ENCODE measurements at places on chromosomes 7 and 10.

GRCh38 chr10:15035385-15036301, 8.1 kb upstream of the OLAH start:
- DNase-seq: no peak

- no peak for DNase-seq
These were observed 35.7 kb upstream of the MTPAP start for GRCh38 chr10:30384701-30385201.

GRCh38 chr7:1509226-1509625, 5.0 kb upstream of the INTS1 start:
- DNase-seq: no peak

DNA sequence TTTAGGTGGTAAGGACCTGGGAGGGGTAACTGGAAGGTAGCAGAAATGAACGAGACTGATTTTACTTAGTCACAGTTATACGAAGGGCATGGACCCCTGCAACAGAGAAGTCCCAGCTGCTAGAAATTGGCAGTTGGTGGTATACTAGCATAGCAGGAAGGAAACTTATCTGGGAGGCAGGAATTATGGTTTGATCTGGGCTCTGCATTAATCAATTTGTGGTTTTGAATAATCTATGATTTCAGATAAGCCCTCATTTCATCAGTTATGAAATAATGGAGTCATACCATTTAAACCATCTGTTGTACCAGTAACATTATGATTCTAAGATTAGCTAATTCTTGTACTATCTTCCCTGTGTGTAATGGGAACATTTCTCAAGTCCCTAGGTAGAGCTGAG, 54.0 kb upstream of the TMEM229A start:
- no peak for DNase-seq

GRCh38 chr7:133164498-133164897, 82.6 kb upstream of the CHCHD3 start:
- DNase-seq: no peak

GRCh38 chr7:46449743-46450142, 528.7 kb upstream of the IGFBP3 start:
- DNase-seq: no peak

DNA sequence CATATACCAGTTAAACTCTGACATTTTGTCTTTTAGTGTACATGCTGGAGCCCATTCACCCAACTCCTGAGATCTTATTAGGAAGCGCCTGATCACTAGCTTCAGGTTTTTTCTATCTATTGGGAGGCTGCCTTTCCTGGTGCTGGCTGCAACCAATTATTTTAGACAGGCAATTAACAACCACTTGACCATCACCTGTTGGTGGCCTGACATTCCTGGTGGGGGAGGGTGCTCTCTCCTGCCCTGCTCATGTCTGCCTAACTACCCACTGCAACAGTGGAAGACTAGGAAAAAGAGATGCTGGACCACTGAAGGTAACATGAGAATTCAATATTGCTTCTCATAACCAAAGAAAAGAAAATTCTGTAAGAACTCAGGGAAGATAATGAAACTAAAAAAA, 190.3 kb upstream of the GRM3 start:
- no peak for DNase-seq

- no peak for DNase-seq
These were observed 20.9 kb downstream of the FAM24A start for GRCh38 chr10:122931088-122931906.

GRCh38 chr7:157016352-157017041, 6.0 kb upstream of the MNX1 start:
- DNase-seq: no peak

DNA sequence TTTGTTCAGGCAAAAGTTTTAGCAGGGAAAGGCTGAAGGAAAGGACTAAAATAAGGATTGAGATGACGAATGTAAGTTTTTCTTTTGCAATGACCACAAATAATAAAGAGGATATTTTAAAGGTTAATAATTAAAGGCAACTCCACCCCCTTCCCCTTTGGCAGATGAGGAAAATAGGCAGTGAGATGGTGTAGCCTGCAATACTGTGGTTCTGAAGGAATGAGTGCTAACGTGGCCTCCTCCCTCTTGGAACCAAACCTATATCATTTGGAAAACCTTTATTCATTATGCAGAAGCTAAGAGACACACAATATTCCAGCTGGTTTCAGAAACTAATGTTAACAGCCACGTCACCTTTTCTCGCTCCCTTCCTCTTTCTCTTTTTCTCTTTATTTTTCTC, 70.9 kb upstream of the COL1A2 start:
- DNase-seq: no peak

- no peak for DNase-seq
These were observed 36.2 kb upstream of the BMPER start for GRCh38 chr7:33869176-33869575.

DNA sequence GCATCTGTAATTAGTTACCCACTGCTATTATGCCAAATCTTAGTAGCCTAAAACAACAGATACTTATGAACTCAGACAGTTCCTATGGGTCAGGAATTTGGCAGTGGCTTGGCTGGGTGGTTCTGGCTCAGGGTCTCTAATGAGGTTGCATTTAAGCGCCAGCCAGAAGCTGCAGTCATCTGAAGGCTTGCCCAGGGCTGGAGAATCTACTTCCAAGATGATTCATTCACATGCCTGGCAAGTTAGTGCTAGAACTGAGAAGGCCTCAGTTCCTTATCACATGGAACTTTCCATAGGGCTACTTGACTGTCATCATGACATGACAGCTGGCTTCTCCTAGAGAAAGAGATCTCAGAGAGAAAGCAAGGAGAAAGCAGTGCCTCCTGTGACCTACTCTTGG, 121.3 kb downstream of the AVL9 start:
- DNase-seq: no peak

GRCh38 chr7:1530946-1531262, 402 bp downstream of the MAFK start:
- no peak for DNase-seq

DNA sequence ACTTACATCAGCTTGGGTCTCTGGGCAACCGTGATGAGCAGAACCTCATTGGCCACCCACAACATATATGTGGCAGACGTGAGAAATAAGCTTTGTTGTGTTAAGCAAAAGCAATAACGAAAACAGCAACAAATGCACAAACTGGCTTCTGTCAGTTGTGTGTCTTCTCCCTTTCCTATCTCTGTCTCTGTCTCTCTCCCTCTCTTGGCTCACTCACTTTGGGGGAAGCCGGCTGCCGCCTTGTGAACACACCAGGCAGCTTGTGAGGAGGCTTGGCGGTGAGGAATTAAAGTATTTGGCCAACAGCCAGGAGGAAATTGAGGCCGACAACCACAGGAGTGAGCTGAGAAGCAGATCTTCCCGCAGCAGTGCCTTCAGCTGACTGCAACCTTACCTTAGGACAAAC, 21.9 kb upstream of the CDCA7L start:
- no peak for DNase-seq

- DNase-seq: no peak
These were observed 552.1 kb downstream of the TFEC start for GRCh38 chr7:115478426-115478825.

DNA sequence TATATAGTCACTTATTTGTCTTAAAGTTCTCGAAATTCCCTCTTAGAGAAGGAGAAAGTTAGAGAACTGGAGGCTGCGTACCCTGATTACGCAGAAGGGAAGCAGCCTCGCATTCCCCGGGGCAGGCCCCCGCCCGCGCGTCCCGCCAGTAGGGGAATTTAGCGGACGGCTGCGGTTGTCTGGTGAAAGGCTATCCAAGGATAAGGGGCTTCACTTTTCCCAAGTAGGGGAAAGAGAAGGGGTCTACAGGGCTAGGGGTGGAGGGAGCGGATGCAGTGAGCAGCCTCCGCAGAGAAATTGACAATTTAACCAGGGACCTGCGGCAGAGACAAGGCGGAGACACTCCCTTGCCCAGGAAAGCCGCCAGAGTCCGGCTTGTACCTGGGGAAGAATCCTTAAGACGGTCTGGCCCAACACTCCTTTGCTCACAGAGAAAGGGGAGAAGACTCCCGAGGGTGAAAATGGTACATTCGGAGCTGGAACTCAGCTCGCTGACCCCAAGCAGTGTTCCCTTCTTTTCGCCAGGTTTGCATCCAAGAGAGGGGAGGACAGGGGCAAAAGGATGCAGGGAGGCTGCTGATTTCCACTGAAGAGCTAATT, 994 bp upstream of the MAGI2 start:
- no peak for DNase-seq

DNA sequence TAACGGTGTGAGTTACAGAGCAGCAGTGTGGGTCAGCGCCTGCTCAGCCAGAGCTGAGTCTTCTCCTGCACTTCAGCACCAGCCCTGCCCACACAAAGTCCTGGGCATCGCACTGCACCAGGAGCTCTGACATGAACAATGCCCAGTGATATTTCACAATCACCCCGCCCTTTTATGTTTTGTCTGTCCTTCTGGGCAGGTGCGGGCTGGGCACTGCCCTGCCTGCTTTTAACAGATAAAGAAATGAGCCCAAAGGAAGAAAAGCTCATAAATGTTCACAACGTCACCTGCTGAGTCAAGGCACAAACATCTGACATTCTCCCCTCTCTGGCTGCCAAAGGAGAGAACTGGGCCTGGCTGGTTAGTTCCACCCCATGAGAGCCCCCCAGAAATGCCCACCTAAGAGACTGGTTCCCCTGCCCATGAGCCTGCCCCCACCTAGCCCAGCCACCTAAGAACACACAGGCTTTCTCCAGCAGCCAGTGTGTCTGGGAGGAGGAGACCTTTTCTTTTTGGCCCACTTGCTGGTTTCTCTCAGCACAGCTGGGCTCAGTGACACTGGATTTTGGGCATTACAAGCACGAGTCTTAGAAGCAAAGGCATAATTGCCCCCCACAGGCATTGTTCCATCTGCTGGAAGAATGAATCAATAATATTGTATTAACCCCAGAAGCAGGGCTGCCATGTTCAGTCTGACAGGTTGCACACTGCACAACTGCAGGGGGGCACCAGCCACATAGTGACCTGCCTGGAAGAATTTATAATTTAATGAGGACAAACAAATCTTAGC, 22.3 kb downstream of the CALML3 start:
- DNase-seq: no peak

DNA sequence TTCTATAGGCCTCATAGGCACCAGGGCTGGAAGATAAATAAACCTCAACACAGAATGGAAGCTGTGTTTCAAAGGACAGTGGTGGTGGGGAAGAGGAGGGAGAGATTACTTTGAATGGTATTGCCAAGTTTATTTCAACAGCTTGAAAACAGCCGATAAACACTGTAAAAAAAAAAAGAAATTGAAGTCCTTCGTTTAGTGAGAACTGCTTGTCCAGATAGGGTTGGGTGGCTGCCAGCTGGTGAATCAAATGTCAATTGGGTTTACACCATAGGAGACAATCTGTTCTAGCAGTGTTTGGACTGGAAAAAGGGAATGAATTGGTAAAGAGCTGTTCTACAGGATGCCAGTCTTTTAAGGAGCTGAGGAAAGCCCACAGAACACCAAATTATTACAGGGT, 254.8 kb downstream of the PHF14 start:
- DNase-seq: no peak

GRCh38 chr10:96646751-96647166, 59.9 kb upstream of the TM9SF3 start:
- no peak for DNase-seq

GRCh38 chr7:154438571-154439367, 386.6 kb downstream of the DPP6 start:
- DNase-seq: no peak

GRCh38 chr7:50665403-50666123, 100.4 kb upstream of the DDC start:
- DNase-seq: no peak

DNA sequence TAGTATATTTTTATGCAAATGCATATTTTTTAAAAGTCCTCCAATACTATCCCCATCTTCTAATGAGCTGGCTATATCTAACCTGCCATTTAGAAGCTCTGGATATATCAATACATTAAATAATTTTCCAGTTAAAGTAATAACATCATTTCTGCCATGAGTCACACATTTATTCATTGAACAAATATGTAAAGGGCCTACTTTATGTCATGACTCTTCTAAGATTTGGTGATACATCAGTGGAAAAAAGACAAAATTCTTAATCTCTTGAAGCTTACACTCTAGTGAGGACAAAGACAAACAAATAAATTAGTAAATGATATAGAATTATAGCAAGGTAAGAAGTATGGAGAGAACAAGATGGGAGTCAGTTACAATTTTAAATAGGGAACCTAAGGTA, 716.8 kb upstream of the LRRTM3 start:
- no peak for DNase-seq

- DNase-seq: no peak
These were observed 479.1 kb upstream of the FOXK1 start for GRCh38 chr7:4202954-4203353.

DNA sequence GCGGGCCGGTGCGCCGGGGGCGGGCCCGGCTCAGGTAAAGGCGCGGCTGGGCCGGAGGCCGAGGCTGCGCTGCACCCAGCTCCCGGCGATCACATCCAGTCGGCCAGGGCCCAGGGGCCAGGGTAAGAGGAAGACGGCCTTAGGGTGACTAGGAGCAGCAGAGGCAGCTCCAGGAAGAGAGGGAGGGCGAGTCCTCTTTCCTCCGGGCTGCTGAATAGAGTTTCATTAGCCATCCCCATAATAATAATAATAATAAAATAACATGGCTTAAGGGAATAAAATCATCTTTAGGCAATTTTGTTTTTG, 44.8 kb upstream of the CDK1 start:
- no peak for DNase-seq

DNA sequence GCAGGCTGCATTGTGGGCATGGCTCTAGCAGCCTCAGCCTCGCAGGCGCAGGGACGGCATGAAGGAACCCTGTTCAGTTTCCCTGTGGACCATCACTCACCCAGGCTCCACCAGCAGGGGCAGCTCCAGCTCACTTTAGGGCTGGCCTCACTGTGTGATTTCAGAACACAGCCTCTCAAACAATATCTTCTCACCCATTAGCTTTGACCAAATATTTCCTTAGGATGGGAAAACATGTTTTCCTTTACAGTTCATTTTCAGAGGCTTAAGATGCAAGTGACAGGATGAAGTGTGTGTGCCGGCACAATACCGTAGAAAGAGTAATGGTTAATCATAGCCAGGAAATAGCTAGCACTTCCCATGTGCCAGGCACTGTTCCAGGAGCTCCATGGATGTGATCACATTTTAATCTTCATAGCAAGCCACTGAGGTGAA, 58.2 kb downstream of the LANCL2 start:
- DNase-seq: no peak

DNA sequence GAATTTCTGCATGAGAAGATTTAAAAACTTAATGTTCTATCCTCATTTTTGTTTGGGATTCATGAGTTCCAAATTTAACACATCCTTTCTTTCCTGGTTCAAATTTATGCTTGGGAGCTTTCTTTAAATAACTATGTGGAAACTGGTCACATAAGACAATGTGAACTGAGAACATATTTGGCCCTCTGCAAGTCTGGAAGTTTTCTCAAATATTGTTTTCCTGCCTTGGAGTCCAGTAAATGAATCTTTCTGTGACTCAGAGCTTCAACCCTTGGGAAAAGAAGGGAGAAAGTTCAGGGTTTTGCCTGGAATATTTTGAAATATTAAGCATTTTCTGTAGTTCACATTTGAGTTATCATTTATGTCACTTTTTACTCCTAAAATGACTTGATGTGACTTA, 559.0 kb upstream of the NRP1 start:
- no peak for DNase-seq
